ENCODE measurements at places on chromosomes 2 and 18.
A peak's percentile ranks its signal among the peaks of the same experiment; 100 is the strongest.

DNA sequence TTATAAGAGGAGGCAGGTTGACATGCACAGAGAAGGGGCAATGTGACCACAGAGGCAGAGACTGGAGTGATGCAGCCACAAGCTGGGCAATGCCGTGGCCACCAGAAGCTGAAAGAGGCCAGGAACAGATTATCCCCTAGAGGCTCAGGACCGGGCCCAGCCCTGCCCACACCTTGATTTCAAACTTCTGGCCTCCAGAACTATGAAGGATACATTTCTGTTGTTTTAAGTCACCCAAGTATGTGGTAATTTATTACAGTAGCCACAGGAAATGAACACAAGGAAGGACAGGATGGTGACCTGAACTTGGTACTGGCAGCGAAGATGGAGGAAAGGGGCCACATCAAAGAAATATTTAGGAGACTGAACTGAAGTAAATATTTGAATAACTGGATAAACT is 66.8 kb upstream of the RIOK3 start:
- DNase-seq, result peak; percentile 22

DNA sequence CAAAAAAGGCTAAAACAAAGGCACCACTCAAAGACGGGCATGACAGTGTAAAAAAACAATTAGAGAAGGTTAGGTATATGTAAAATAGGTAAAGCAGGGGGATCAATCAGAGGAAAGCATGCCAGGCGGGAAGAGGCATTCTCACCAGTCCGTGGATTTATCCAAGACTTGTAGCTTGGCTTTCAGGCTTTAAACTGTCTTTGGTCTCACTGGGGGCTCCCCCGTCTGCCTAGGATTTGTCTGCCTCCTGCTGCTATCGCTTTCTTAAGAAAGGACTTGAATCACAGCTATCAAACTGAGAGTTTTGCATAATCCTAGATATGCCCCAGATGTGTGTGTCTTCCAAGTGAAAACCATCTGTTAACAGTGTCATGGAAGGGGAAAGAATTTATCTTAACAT is 11.1 kb upstream of the GORASP2 start:
- DNase-seq, result no peak

DNA sequence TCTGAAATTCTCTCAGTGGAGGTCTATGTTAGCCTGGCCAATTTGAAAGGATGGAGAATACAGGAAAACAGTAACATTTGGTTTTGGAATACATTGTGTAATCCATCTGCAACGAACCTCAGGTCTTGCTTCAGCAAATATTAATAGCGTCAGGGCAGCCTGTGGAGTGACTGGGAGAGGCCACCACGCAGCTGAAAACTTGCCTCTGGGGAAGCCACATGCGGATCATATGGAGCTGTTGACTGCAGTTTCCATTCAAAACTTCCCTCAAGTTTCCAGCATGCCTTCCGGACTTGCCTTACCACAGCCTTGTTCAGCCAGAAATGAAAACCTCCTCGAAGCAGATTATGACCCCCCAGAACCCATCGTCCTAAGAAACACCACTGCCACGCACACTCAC is 25.7 kb downstream of the BCL11A start:
- DNase-seq, result no peak

DNA sequence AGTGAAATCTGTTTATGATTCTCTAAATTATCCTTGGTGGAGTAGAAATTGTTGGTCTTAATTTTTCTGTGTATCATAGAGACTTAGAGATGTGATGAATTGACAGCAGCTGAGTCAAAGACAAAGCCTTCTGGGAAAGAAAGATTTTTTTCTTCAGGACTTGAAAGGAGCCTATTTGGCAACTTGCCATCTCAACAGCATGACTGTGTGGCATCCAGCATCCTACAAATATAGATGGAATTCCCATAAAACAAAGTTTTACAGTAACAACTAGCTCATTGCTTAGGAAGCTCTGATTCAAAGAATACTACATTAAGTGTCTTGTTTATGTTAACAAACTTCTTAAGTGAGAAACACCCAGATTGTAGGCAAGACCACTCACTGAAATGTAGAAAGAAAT is 79.2 kb upstream of the SETBP1 start:
- DNase-seq, result no peak

GRCh38 chr18:56233595-56233994 is 404.8 kb downstream of the TXNL1 start:
- DNase-seq, result no peak

DNA sequence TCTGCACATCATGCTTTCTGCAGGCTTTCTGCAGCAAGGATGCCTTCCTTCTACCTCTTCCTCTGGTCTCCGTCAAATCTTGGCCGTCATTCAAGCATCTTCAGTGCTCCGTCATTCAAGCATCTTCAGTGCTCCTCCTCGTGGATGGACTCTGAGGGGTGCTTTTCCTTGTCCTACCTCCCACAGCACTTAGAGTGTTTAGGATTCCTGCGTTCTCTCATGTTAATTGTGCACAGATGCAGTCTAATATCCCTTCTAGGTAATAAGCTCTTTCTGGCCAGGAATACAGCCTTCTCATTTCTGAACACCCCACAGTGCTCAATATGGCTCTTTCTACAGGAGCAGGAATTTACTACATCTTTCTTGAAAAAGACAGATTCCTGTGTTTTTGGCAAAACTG is 59.8 kb downstream of the ZNF236 start:
- no peak for DNase-seq

DNA sequence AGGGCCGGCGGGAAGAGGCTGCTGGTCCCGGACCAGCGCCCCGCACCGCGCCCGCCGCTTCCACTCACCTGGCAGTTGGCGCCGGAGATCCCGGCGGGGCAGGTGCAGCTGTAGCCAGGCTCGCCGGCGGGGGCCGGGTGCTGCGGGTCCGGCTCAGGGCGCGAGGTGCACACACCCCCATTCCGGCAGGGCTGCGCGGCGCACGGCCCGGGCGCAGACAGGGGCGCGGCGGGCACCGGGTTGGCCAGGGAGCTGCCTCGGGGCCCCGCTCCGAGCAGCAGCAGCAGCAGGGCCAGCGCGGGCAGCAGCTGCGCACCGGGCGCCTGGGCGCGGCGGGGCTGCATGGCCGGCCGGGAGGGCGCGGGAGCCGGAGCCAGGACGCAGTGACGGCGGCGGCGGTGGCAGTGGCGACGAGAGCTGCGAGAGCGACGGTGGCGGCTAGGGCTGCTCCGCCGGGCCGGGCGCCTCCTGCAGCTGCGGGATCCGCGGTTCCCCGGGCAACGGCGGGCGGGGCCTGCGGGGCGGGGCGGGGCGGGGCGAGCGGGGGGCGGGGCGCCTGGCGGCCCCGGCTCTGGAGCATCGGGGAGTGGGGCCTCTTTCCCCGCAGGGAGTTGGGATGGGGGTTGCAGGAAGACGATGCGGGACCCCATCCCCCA is at the start of gene DNER:
TSS of gene DNER (minus strand) at position 476 of the 656 bp plus-strand sequence. CDS start at position 344, 132 bp downstream.
- DNase-seq, result peak; percentile 52

DNA sequence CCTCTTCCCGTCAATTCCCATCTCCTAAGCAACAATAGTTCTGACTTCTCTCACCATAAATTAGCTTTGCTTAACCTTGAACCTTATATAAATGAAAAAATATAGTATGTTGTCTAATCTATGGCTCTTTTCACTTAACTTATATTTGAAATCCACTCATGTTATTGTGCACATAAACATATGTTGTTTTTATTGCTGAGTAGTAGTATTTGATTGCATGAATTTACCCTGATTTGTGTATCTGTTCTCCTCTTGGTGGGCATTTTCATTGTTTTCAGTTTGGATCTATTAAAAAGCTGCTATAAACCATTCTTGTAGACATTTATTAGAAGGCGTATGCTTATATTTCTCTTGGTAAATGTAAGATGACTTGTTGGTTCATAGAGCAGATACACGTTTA is 874.3 kb upstream of the ZEB2 start:
- no peak for DNase-seq

GRCh38 chr2:104658144-104658835 is 195.6 kb upstream of the POU3F3 start:
- no peak for DNase-seq

- no peak for DNase-seq
Observed at GRCh38 chr2:212842544-212843185, 304.1 kb upstream of the ERBB4 start.

- no peak for DNase-seq
Observed at GRCh38 chr2:23452853-23453420, 68.0 kb downstream of the KLHL29 start.

- no peak for DNase-seq
Observed at GRCh38 chr2:100397976-100398375, 19.5 kb downstream of the CHST10 start.

- peak; percentile 33 for DNase-seq
Observed at GRCh38 chr2:223165423-223166214, 113.6 kb downstream of the KCNE4 start.

DNA sequence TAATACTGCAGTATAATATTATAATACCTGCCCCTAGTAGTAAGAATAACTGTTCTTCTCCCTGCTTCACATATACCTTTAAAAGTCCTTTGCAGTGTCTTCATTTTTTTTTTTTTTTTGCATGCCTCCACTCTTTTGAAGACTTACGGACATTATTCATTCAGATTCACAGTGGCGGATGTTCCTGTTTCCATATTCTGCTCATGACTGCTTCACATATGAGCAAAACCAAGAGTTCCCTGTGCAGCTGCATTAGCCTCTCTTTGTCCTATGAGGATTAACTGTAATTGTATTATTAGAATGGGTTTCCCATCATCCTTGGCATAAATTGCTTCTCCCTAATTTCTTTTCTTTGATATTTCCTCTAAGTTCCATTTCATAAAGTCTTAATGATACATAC is 12.8 kb downstream of the IL18RAP start:
- no peak for DNase-seq

GRCh38 chr18:8045160-8045883 is 478.2 kb downstream of the PTPRM start:
- DNase-seq, result no peak

GRCh38 chr2:127406454-127406853 is 11.8 kb upstream of the PROC start:
- DNase-seq, result no peak

DNA sequence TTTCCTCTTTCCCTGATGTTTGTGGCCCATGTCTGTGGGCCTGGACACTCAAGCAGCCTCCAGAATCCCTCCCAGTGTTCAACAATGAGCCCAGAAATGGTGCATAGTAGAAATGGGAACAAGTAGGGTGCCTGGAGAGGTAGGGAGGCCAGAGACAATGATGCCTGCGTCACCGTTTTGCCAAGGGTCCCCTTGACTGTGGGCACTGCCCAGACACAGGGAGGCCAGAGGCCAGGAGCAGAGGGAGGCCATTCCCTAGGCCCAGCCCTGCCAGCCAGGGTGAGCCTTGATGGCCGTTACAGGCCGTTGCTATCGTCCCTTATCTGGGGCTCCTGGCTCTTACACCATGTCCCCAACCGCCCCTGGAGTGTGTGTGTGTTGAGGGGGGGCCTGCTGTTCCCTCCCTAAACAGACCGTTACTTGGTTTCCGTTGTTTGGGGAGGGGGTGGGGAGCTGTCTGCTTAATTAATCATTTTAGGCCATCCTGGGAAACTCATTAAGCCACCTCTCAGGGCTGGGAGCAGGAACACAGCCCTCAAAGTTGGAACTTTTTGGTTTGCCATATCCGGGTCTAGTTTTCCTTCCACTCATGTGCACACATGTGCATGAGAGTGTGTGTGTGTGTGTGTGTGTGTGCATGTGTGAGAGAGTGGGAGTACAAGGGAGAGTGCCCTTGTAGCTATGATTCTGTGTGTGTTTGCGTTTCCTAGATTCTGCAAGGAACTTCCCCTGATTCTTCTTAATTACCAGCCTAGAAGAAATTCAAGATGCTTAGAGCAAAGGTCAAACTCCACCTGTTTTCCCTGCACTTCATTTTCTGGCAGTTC is 135.2 kb upstream of the HAAO start:
- DNase-seq, result no peak

DNA sequence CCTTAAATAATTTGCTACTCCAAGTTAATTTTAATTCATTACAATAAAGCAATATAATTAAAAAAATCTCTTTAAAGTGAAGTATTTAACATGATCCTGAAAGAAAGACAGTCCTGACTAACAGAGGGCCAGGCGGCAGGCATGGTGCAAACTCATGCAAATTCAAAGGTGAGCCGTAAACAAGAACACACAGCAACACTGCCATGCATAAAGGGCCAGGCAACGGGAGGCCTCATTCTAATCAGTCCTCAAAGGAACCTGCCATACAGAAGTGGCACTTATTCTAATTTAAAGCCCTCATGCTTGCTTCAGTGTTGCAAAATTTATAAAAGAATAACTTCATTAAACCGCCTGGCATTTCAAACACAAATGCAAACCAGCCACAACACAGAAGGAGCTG is 277.0 kb downstream of the ZNF521 start:
- DNase-seq, result no peak

- DNase-seq, result no peak
Observed at GRCh38 chr2:204743393-204743960, 198.2 kb downstream of the PARD3B start.

GRCh38 chr2:182324665-182325064 is 102.2 kb downstream of the PDE1A start:
- no peak for DNase-seq

DNA sequence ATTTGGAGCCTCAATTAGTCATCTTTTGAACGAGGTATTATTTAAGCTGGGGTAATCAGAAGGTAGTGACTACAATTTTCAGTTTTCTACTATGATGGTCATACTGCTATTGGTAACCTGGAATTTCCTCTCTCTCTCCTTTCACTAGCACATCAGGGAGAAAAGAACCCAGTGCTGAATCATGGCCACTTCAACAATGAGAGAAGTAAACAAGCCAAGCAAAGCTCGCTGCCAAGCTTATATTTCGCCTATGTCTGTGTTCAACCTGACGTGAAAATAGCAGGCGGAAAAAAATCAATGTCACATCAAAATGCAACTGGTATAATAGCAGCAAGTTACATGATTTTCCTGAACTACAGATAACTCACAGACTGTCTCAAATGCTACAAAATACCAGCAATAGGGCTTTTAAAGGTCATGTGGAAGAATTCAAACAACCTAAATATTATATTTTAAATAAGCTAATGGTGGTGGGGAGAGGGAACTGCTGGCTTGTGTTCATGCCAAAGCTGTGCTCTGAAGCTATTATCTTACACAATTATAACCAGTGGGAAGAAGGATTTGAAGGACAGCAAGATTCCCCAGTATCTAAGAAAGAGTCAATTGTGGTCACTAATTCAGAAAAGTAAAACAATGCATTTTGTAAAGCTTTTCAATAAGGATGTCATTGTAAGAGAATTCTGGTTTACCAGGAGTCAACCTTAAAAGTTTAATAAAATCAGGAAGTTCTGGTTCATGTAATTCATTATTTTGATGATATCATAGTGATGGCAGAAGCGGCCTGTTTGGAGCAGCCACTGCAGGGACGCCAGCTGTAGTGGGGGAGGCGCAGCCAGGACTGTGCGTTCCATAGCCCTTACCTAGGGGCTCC is 38.0 kb downstream of the RNF152 start:
- DNase-seq, result no peak

DNA sequence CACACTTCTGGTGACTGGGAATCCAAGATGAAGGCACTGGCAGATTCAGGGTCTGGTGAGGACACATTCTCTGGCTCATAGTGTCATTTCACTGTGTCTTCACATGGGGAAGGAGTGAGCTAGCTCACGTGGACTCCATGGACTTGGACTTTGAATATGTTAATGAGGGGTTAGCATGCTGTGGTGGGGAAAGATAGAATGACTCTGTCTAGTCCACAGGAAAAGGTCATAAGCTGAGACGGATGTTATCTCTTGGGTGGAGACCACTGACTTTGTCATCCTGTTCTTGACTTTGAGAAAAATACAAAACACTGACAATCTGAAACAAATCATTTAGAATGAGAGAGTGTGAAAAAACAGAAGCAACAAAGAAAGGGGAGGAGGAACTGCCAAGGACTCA is 145.9 kb downstream of the PIK3C3 start:
- no peak for DNase-seq
